Osteoblast (primary cell): ENCODE measurements at places on chromosomes 12 and 14. TPM values are rescaled to one million over a fixed set of nuclear protein-coding genes. Genes with fewer than 3 reads are reported as not detected.

DNA sequence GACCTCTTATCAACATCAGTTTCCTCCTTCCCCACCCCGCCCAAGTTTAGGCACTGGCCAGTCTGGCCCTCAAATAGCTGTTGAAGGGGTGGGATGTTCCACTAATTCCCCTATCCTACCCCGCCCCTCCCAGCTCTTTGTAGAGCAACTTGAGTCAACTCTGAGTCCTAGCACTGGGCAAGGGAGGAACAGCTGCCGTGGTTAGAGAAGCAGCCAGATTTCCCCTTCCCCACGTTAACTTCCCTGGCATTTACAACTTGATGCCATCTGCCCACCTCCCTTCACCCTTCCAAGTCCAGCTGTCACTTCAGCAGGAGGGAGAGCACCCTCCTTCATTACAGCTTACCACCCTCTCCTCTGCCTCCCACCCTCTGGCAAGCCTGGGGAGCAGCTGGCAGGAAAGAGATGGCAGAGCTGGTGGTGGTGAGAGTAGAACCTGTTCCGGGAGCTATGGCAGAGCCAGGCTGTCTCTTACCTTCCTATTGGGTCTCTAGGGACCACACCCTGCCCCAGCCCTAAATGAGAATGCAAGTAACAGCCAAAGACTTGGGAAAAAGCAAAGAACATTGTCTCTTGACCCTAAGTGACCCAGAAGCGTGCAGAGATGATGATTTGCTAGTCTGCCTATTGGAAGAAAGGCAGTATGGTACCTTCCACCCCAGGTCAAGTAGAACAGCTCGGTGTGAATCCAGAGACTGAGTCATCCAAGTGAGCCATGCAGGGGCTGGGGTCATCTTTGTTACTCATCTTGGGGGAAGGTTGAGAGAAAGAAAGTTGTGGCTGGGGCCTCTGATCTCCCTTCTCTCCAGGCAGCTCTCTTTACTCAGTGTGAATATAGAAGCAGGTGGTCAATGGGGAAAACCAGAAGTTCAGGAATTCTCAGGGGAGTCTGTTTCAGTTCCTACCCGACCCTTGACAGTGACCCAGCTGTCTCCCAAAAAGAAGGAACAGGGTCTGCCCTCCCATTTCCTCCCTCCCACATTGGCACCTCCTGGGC, 1.5 kb downstream of the BLOC1S1 start:
- no peaks in the 10 kb centered on the region for H3K36me3 ChIP-seq
- H3K27ac ChIP-seq, result peak overlapping the region; percentile 82
- no peaks in the 10 kb centered on the region for H3K27me3 ChIP-seq
- DNase-seq, result peak; percentile 56
- peak overlapping the region; percentile 71 for H3K4me3 ChIP-seq

DNA sequence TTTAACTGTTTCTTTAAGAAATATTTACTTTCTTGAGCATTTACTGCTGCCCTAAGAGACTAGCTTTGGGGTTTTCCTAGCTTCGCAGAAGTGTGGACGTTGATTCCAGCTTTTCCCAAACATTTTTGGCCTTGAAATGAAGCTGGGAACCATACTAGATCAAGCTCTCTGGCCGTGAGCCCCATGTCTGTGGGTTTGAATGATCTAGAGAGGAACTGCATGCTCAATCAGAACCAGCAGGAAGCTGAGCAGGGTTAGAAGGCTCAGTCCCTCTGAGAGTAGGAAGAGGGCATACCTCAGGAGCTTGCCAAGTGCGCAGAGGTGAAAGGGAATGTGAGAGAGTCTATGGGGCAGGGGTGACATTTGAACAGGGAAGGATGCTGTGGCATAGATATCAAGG, 292.1 kb downstream of the CACNA1C start:
- H3K4me3 ChIP-seq, result no peak overlapping the region
- H3K4me1 ChIP-seq, result peaks cover 26% of the 10 kb centered on the region
- no peak overlapping the region for H3K27ac ChIP-seq
- DNase-seq, result no peak
- H3K27me3 ChIP-seq, result no peaks in the 10 kb centered on the region

- no peaks in the 10 kb centered on the region for H3K27me3 ChIP-seq
- DNase-seq, result no peak
- H3K36me3 ChIP-seq, result no peaks in the 10 kb centered on the region
- H3K4me3 ChIP-seq, result no peak overlapping the region
Observed at GRCh38 chr14:95490138-95490509, 26.3 kb downstream of the SYNE3 start.

DNA sequence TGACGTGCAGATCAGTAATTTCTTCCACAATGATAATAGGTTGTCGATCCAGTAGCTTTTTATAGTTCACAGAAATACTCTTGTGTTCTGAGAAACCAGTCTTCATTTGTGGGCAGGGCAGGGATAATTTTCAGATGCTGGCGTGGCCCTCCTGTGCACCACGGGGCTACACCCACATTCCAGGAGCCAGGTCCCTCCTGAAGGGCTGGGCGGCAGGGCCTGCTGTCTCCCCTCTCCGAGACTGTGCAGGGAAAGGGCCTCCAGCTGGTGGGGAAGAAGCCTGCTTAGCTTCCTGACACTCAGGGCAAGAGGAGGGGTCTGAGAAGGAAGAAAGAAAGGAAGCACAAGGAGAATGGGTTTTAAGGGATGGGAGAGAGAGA, 94.9 kb downstream of the ADGRD1 start:
- H3K27ac ChIP-seq, result no peak overlapping the region
- no peaks in the 10 kb centered on the region for H3K4me1 ChIP-seq
- H3K27me3 ChIP-seq, result no peaks in the 10 kb centered on the region
- peak; percentile 34 for DNase-seq

DNA sequence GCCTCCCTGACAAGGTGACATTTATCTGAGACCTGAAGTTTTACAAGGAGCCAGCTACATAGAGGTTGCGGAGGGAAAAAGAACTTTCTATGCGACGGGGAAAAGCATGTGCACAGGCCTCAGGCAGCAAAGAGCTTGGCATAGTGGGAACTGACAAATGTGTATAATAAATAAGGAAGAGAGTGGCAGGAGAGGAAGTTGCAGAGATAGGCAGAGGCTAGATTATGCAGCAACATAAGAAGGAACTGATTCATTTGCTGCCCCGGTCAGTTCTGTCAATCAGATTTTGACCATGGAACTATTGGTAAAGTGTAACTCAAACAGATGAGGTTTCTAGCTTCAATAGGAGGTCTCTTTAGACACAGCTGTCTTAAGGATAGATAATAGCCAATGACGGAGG, 33.7 kb upstream of the RIC8B start:
- H3K27me3 ChIP-seq, result peaks cover 7% of the 10 kb centered on the region
- no peak overlapping the region for H3K27ac ChIP-seq
- DNase-seq, result no peak
- no peak overlapping the region for H3K4me3 ChIP-seq
- no peaks in the 10 kb centered on the region for H3K4me1 ChIP-seq

DNA sequence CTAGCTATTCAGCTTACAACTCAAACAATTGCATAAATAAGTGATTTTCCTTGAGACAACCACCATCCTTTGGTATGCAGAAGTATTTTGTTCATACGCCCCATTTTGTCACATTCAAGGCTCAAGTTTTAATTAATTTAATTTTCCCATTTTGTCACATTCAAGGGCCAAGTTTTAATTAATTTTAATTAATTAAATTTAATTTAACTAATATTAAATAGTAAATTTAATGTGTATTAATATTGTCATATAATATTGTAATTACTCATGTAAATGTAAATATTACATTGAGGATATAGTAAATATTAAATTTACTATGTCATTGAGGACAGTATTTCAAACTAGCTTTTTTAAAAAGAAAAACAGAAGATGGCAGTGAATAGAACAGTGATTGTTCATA, 216.8 kb upstream of the GARIN2 start:
- DNase-seq, result no peak
- H3K27me3 ChIP-seq, result no peaks in the 10 kb centered on the region
- H3K36me3 ChIP-seq, result no peaks in the 10 kb centered on the region
- peaks cover 13% of the 10 kb centered on the region for H3K4me1 ChIP-seq

TEX52 gene
- total RNA-seq, result not detected in 2 replicates

- H3K27ac ChIP-seq, result peak overlapping the region; percentile 84
- H3K4me3 ChIP-seq, result no peak overlapping the region
- peak; percentile 84 for DNase-seq
- H3K4me1 ChIP-seq, result peaks cover 32% of the 10 kb centered on the region
- no peaks in the 10 kb centered on the region for H3K27me3 ChIP-seq
Observed at GRCh38 chr14:92599811-92600210, 86.2 kb downstream of the RIN3 start.

CEBPE gene
- total RNA-seq, result not detected in 2 replicates

DNA sequence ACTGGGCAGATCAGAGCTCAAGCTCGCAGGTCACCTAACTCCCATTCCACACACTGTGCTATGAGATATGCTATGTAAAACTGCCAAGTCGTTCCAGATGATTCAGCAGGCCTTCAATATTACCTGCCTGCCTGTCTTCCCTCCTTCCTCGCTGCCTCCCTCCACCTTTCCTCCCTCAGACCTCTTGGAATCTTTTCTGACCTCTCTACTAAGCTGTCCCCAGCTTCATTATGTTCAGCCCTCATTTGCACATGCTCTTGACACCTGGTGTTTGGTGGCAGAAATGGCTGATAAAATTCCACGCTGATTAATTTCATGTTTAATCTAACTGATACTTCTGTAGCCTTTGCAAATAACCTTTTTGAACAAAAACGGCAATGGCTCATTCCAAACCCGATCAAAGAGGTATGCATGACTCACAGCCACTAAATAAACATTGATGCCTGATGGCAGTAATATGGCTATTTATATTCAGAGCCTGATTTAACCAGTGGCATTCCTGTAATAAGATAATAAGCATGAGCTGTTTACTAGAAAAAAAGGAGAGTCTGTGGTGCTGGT, 130.8 kb upstream of the EGLN3 start:
- no peaks in the 10 kb centered on the region for H3K36me3 ChIP-seq
- no peak overlapping the region for H3K27ac ChIP-seq
- no peaks in the 10 kb centered on the region for H3K4me1 ChIP-seq
- DNase-seq, result no peak

GRCh38 chr14:55425091-55425490, 13.5 kb upstream of the ATG14 start:
- H3K4me1 ChIP-seq, result no peaks in the 10 kb centered on the region
- no peak overlapping the region for H3K27ac ChIP-seq
- H3K27me3 ChIP-seq, result peaks cover 13% of the 10 kb centered on the region
- DNase-seq, result peak; percentile 31
- no peak overlapping the region for H3K4me3 ChIP-seq
- no peaks in the 10 kb centered on the region for H3K36me3 ChIP-seq

GRCh38 chr12:63226792-63227463, 75.9 kb upstream of the AVPR1A start:
- no peaks in the 10 kb centered on the region for H3K27me3 ChIP-seq
- no peak overlapping the region for H3K4me3 ChIP-seq
- peak; percentile 13 for DNase-seq
- H3K27ac ChIP-seq, result no peak overlapping the region
- no peaks in the 10 kb centered on the region for H3K36me3 ChIP-seq

DNA sequence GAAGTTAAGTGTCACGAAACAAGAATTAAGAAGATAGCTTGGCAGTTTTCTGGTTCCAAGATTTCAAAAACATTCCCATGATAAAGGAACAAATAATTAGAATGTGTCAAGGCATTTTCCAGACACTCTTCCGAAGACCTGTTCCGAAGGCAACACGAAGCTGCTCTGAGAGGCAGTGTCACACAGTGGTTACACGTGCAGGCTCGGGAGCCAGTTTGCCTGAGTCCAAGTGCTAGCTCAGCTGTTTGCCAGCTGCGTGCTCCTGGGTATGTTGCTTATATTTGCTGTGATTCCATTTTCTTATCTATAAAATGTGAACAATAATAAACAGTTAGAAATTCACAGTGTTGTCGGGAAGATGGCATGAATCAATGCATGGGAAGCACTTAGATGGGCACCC, 217.9 kb upstream of the GRIP1 start:
- no peaks in the 10 kb centered on the region for H3K27me3 ChIP-seq
- H3K27ac ChIP-seq, result no peak overlapping the region
